ENCODE measurements at places on chromosomes 3 and 15. TPM values are rescaled to one million over a fixed set of nuclear protein-coding genes. Genes with fewer than 3 reads are reported as not detected.

Gene ST8SIA2
- 12.7 TPM for total RNA-seq

Gene GNAT1
- not detected for total RNA-seq

Gene P2RY13
- 1.2 TPM for total RNA-seq

Gene CHL1
- total RNA-seq: 69.0 TPM

Gene SRP14
- total RNA-seq: 180 TPM

Gene C2CD4B
- total RNA-seq: 20.2 TPM

Gene RTP3
- total RNA-seq: not detected

Gene TMCO5A
- not detected for total RNA-seq

Gene C3orf33
- 9.9 TPM for total RNA-seq

Gene ARNT2
- 6.9 TPM for total RNA-seq

Gene GHSR
- total RNA-seq: not detected

Gene C3orf22
- total RNA-seq: not detected

Gene SST
- not detected for total RNA-seq

Gene CD86
- 2.5 TPM for total RNA-seq

Gene REC114
- total RNA-seq: not detected

Gene ATP13A4
- total RNA-seq: 32.7 TPM

Data from tongue (tissue), 3 donors.